Panc1 (cell line): ENCODE measurements at places on chromosomes 7 and 10. TPM values are rescaled to one million over a fixed set of nuclear protein-coding genes. Genes with fewer than 3 reads are reported as not detected.

GRCh38 chr7:128267595-128267924, 26.5 kb downstream of the LEP start:
- DNase-seq = no peak

DNA sequence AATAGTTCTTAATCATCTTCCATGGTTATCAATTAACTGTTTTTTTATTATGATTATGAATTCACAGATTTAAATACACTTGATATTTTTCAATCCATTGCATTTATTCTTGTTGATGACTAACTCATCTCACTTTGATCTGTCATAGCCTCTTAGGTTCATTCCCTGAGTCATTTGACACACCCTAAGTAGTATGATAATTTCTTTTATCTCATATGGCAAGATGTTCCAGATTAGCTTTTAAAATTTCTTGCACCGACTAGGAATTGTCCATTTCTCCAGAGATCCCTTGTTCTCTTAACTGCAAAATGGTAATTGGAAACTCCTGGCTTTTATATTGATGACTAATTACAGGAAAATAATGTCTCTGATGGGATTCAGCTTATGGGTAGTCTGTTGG, 87.6 kb upstream of the CCDC6 start:
- DNase-seq = no peak

DNA sequence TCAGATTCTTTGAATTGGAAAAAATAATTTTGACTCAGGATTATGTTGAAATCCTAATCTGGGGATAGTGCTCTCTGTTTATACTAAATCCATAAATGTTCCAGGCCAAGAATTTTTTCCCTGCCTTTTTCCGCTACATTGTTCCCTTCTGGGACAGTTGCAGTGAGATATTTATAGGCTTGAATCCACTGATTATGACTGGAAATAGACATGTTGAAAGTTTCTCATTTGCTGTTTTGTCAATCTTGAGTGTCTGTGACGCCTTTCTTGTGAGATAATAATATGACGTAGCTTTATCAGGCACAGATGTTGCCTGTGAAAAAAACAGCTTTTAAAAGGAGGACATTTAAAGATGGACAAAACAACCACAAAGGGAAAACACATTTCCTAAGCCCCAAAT, 155.9 kb downstream of the ARID5B start:
- DNase-seq = no peak

- DNase-seq = no peak
These were observed 103.9 kb downstream of the CDK6 start for GRCh38 chr7:92732316-92733036.

- no peak for DNase-seq
These were observed 23.0 kb upstream of the RET start for GRCh38 chr10:43053825-43054224.

DNA sequence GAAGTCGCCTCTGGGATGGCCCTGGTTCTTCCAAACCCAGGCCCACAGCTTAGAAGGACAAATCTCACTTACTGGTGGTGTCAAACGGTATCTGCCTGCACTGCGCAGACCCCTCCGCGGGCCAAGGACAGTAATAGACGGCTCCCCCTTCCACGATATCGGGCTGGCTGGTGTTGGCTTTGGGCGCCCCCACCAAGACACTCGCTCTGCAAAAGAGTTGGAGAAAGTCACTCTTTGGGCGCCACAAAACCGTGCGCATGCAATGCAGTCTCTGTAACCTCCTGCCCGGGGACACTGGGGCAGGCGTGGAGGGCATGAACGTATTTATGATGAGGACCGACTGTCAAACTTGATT, 1.1 kb downstream of the ITGA8 start:
- DNase-seq = no peak

DNA sequence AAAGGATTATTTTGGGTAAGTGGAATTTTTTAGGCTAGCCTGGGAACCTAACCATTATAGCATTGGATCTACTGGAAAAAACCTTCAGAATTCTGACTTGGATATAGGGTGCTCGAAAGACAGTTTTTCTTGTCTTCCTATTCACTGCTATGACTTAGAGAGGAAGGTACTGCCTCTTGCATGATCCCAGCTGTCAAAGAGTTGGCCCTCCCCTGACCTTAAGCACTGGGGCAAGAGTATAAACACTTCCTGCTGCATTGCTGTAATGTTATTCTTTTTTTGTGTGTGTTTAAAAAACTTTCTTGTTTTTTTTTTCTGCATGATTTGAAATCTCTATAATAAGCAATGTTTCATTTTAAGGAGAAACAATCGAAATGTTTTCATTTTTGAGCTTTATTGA, 113.0 kb downstream of the LRMDA start:
- DNase-seq = no peak

DNA sequence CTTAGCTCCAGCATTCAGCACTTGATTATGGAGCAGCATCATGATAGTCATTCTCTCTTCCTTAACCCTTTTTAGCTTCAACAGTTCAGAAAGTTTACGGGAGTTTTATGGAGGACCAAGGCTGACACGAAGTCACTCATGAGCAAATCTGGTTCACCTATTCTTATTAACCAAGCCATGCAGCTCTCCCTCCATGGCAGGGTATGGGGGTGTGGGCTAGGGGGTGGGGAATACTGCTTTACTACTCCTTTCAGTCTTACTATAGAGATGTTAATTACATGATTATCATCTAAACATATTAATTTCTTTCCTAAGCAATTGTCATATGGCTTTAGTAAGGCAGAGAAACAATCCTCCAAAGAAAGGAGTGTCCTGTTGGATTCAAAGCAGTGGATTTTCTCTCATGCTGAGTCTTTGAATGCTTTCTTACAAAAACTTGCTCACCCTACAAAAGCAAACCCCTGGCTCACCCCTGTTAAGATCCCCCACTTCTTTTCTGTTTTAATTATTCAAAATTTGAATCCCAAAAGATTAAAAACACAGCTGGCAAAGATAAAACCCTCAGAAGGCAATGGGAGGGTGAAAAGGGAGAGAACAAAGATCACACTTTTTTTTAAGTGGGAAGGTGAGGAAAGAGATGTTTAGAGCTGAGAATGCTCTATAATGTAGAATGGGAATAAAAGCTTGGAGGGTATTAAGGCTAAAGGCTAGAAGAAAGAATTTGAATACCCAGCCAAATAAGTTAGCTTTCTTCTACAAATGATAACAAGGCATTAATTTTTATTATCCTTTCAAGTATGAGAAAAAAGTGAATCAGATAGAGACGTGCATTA, 46.4 kb upstream of the SEMA3E start:
- DNase-seq = no peak

Gene KEL
- 0.44 TPM for total RNA-seq

- no peak for DNase-seq
These were observed 26.4 kb downstream of the PRF1 start for GRCh38 chr10:70575874-70576802.
